ENCODE measurements at places on chromosomes 6 and 20.

DNA sequence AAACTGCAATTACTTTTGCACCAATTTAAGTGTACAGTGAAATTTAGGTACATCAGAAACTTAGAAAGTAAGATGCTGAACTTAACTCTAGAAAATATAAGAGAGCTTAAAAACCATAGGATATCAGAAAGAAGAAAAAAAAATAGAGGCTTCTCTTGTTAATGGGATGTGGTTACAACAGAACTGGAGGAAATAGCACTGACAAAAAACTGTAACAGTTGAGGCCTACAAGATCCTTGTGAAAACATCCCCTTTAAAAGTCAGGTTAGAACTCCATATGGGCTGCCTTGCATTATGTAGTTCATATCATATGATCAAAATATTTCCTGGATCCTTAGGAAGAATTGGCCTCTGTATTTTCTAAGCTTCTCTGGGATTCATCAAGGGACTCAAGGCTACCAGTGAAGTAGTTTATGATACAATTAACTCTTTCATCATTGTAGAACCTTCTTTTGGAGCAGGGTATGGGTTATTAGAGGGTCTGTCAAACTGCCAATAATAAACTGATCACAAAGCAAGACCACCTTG lies 24.8 kb downstream of the MTCL3 start:
- DNase-seq, result no peak

GRCh38 chr6:3323696-3324261 lies 65.0 kb downstream of the PSMG4 start:
- DNase-seq, result no peak

- DNase-seq, result no peak
These were observed 11.5 kb downstream of the HLA-DPA1 start for GRCh38 chr6:33061987-33062386.

DNA sequence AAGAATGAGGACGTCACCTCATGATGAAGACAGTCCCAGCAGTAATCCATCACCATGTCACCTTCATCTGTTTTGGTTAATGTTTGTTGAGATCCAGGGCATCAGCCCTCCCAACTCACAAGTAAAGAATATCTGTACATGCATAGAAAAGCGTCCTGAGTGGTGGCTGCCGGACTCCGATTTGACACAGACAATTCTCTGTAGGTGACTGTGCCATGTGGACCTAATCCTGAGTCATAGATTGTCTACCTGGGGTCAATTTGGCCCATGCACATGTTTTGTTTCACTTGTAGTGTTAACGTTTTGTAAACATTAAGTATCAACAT lies 168.4 kb upstream of the UST start:
- DNase-seq, result no peak

- no peak for DNase-seq
These were observed 92.3 kb upstream of the HCRTR2 start for GRCh38 chr6:55082021-55082420.

- DNase-seq, result no peak
These were observed 114.5 kb downstream of the RNF144B start for GRCh38 chr6:18501663-18502013.

DNA sequence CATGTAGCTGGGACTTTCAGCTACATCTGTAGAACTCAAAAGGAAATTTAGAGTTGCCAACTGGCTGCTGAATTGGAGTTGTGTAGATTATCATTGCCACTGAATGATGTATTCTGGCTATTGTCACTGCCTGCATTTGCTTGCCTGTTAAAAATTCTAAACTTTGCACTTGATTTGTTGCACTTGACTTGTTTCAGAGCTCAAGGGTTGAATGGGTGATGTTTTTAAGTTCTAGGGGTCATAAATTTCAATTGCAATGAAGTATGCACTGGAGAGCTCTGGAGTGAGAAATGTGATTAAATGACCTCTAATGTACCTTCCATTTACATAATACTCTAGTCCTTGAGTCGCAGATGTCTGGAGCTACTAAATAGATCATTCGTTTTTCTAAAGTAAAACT lies 102.4 kb downstream of the TNFRSF21 start:
- DNase-seq, result no peak

GRCh38 chr20:9311132-9311531 lies 203.3 kb upstream of the LAMP5 start:
- DNase-seq, result no peak

DNA sequence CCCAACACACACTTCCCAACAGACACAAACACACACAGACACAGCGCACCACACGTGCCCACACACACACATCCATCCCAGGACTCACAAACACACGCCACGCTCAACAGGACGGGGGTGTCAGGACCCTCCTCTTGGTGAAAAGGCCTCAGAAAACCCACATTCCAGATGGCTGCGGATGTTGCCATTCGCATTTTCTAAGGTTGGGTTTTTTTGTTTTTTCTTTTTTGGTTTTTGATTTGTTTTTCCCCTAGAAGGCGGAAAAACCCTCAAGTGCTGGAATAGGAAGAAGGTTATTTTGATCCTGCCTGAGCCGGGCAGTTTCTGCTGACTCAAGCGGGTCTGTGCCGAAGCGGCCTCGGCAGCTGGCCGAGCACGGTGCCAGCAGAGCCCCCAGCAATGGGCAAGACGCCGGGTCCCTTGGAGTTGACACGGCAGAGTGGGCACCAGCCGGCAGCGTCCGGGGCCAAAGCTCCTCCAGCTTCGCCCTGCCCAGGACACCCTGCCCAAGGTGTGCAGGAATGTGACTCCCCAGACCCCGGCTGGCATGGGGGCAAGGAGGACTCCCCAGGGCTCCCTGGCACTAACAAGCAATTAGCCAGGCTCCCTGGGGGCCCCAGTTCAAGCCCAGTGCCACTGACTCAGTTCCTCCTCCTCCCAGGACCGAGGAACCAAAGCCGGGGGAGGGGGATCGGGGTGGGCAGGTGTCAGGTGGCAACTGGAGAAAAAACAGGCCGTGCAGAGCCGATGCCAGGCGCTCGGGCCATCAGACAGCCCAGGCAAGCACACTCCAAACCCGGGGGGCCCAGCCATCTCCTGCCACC lies 40.9 kb upstream of the ZBP1 start:
- DNase-seq, result no peak

DNA sequence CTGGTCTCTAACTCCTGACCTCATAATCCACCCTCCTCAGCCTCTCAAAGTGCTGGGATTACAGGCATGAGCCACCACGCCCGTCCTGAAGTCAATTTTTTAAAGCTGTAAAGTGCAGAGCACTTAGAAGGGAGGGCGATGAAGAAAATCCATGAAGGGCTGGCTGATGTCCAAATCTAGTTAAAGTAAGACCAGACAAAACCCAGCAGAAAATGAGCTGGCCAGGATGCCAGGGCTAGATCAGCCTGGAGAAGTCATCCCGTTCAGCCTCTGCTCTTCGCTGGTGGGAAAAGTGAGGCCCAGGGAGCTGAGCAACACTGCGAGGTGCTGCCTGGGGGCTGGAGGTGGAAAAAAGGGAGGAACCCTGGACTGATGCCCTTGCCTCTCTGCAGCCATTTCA lies 3.1 kb downstream of the BPIFB4 start:
- DNase-seq, result no peak

- DNase-seq, result no peak
These were observed 23.4 kb upstream of the TRDN start for GRCh38 chr6:123659960-123660748.

- no peak for DNase-seq
These were observed 178.6 kb downstream of the CDH26 start for GRCh38 chr20:60136645-60137401.

- no peak for DNase-seq
These were observed 181.5 kb upstream of the LAMP5 start for GRCh38 chr20:9332791-9333479.

GRCh38 chr6:169896826-169897456 lies 145.5 kb downstream of the ERMARD start:
- no peak for DNase-seq

- DNase-seq, result no peak
These were observed 35.5 kb upstream of the SYNJ2 start for GRCh38 chr6:157946053-157946617.

DNA sequence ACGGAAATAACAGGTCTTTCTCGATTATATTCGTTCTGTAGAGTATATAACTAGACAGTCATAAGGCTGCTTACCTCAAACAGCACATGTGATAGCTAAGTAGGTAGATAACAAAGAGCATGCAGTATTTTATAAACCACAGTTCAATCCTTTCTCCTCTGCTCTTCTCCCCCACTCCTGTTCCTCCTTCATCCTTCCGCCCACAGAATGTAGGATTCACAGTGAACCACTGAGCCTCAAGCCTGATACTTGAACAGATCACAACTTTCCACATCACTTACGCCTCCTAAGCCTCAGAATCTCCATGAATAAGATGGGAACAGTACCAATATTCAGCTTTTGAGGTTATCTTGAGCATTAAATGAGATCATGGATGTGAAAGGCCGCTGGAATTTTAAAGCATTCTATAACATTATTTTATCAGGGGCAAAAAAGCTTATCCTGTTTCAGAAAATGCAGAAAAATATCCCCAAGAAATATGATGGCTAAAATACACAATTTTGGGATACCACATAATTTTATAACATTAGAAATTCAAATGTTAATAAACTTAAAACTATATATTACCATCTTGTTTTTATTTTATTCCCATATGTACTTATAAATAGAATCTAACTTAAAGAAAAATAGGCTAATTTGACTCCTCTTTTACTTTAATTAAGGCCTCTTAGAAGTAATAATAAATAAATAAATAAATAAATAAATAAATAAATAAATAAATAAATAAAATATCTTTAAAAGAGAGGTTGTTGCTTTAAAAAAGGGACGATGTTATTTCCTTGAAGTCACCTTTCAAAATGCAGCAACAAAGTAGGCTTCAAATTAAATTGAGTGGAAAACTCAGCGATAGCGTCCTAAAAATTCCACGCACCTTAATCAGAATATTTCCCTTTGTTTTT lies 33.4 kb downstream of the MTFR2 start:
- no peak for DNase-seq

GRCh38 chr6:46103441-46104115 lies 26.2 kb upstream of the ENPP4 start:
- DNase-seq, result no peak

GRCh38 chr20:347317-347639 lies 367 bp downstream of the NRSN2 start:
- no peak for DNase-seq

DNA sequence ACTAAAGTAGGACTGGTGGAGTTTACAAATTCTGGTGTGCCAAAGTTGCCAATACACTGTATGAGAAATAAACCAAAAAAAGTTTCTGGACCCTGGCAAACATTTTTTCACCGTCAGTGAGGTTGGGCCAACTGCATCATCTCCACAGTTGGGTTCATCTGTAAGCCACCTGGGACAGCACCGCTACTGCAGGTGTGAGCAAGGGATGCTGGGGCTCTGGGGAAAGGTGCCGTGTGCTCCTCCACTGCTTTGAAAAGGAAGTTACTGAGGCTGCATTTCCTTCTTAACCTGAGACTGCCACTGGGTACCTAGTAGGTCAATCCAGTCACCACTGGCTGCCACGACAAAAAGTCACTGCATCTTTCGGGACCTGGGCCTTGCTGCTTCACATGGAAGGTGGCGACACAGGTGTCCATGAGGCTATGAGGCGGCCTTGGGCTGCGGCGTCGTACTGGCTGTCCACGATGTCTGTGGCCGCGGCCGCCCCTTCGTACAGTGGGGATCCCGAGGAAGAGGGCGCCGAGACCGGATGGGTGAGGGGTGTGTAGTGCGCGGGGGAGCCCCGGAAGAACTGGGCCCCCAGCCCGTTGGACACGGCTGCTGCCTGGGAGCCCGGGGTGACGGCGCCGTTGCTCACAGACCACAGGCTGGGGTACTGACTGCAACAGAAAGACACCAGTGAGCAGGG lies 9.6 kb downstream of the TBXT start:
- no peak for DNase-seq

GRCh38 chr6:128158496-128158895 lies 257.6 kb upstream of the THEMIS start:
- no peak for DNase-seq

- no peak for DNase-seq
These were observed 665.2 kb downstream of the DOK5 start for GRCh38 chr20:55140631-55141030.

GRCh38 chr6:168524571-168525001 lies 83.6 kb downstream of the SMOC2 start:
- no peak for DNase-seq

- peak; percentile 8 for DNase-seq
These were observed 18.8 kb upstream of the CLPSL2 start for GRCh38 chr6:35757456-35758123.

GRCh38 chr20:50996901-50997865 lies 25.7 kb downstream of the KCNG1 start:
- DNase-seq, result peak; percentile 27

DNA sequence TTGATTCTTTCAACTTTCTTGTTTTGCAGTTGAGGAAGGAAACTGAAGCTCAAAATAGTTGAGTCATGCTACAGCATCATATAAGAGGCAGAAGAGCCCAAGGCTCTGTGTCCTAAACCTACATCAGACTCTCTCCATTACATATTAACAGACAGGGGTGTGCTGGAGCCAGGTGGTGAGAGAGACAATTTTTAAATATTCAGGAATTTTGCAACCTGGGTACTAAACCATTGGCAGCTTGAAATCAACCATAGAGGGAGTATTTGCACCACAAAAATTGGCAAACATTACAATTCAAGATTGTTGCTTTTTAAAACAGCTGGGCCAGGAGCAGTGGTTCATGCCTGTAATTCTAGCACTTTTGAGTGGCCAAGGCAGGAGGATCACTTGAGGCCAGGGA lies 65.8 kb upstream of the SOX4 start:
- no peak for DNase-seq

GRCh38 chr20:60976913-60977312 lies 275.1 kb upstream of the CDH4 start:
- no peak for DNase-seq

- DNase-seq, result no peak
These were observed 32.2 kb upstream of the LAMP5 start for GRCh38 chr20:9482180-9482579.

- peak; percentile 26 for DNase-seq
These were observed 12.5 kb upstream of the RALGAPB start for GRCh38 chr20:38460040-38460623.

GRCh38 chr6:129683601-129684322 lies 26.2 kb downstream of the ARHGAP18 start:
- peak; percentile 21 for DNase-seq

GRCh38 chr6:117265410-117266256 lies at the start of gene VGLL2:
Gene VGLL2, plus strand, starts transcription at chr6:117265558. Its CDS starts 206 bp downstream, at chr6:117265764.
- DNase-seq, result no peak

GRCh38 chr6:133502441-133503335 lies 261.5 kb downstream of the EYA4 start:
- peak; percentile 87 for DNase-seq

GRCh38 chr6:1251198-1252155 lies 60.4 kb upstream of the FOXQ1 start:
- no peak for DNase-seq

Measured in NCI-H446 treated with DMSO at 0.1 percent for 48 hours (cell line).